ENCODE measurements at places on chromosomes 7 and 10. TPM values are rescaled to one million over a fixed set of nuclear protein-coding genes. Genes with fewer than 3 reads are reported as not detected.

ALOX5 gene
- total RNA-seq, result not detected

ASB15 gene
- not detected for total RNA-seq

NME8 gene
- not detected for total RNA-seq

MYO1G gene
- total RNA-seq, result not detected

RHEB gene
- total RNA-seq, result 46.1 TPM

Data from pericardium fibroblast (primary cell).